Fibroblast of skin of left quadriceps (primary cell): ENCODE measurements at places on chromosomes 16 and 17.

DNA sequence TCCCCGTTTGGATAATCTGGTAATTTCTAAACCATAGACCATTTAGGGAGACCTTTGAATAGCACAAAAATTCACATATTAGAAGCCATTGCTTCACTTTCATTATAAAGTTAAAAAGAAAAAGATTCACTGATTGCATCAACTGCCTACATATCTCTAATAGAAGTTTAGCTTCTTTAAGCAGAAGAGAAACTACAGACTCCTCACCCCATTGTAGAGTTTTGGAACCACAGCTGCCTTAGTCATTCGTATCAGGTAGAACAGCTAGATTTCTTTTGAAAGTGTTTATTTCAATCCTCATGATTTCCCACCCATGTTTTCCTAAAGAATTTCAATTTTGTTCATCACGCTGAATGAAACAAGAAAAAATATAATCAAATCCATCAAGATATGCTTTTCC, 144.8 kb downstream of the CDH8 start:
- DNase-seq, result no peak

DNA sequence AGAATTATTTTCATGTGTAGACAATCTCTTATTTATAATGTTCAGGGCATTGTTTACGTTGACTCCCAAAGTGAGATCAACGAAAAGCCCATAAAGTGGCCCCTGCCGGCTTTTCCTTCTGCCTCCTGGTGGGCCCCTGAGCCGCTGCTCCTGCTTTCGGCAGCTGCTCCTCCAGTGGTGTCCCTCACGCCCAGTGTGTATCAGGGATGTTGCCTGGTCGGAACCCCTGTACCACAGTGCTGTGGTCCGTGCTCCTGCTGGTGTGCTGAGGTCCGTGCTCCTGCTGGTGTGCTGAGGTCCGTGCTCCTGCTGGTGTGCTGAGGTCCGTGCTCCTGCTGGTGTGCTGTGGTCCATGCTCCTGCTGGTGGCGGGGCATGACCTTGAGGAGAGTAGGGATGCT, 107.6 kb downstream of the BANP start:
- no peak for DNase-seq

DNA sequence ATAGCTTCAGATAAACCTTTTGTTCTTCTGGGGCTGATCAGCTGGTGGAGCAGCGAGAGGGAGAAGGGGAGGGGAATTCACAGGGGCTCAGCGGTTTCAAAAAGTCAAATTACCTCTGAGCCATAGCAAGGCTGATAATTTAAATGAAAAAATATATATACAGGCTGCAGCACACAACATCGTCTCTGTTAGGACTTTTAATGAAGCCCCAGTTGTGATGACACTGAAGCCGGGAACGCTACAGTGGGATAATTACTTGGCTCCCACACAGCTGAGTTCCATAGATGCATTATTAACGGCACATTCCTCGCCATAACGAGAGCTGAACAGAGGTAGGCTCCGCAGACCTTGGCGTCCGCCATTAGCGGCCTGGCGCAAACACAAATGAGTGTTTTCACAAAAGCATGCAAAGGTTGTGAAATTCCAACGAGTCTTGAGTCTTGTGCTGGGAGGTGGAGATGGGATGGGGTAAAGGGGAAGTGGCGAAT, 216.0 kb downstream of the C16orf78 start:
- DNase-seq, result no peak

DNA sequence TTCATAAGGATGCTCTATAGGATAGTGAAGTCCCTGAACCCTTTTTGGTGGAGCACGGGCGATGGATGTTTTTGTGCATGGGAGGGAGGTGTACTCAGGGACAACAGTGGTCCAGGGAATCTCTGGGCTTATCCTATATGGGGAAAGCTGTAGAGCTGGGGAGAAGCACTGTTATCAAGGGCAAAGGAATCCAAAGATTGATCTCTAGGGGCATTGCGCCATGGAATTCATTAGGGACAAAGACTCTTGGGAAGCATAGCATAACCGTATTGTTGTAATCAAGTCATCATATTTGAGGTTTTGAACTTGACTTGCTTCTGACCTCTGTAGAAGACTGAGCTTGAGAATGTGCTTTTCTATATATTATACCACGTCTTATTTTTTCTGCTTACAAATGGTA, 172.9 kb upstream of the ZFHX3 start:
- no peak for DNase-seq

DNA sequence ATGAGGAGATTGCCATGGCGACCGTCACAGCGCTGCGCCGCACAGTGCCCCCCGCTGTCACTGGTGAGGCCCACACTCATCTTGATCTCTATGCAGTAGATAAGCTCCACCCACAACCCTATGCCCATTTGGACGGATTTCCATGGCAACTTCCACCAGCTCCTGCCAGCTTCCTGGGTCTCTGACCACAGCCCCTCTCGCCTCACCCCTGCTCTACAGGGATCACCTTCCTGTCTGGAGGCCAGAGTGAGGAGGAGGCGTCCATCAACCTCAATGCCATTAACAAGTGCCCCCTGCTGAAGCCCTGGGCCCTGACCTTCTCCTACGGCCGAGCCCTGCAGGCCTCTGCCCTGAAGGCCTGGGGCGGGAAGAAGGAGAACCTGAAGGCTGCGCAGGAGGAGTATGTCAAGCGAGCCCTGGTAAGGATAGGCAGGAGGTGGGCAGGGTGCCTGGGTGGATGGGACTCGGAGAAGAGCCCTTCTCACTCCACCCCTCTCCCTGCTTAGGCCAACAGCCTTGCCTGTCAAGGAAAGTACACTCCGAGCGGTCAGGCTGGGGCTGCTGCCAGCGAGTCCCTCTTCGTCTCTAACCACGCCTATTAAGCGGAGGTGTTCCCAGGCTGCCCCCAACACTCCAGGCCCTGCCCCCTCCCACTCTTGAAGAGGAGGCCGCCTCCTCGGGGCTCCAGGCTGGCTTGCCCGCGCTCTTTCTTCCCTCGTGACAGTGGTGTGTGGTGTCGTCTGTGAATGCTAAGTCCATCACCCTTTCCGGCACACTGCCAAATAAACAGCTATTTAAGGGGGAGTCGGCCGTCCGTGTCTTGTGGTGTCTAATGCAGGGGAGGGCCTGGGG, 4.3 kb downstream of the ALDOA start:
- no peak for DNase-seq

- DNase-seq, result no peak
Measured at GRCh38 chr16:57115514-57116182, 23.3 kb downstream of the CPNE2 start.

GRCh38 chr17:59767176-59767575, 59.7 kb downstream of the VMP1 start:
- DNase-seq, result no peak

- DNase-seq, result no peak
Measured at GRCh38 chr16:56777001-56777400, 47.1 kb downstream of the NUP93 start.

- DNase-seq, result no peak
Measured at GRCh38 chr17:34570506-34570905, 8.9 kb upstream of the TMEM132E start.

GRCh38 chr17:50558091-50558490, 2.4 kb upstream of the CACNA1G start:
- no peak for DNase-seq
